GM23338 (cell line): ENCODE measurements at places on chromosomes 13 and 19.

DNA sequence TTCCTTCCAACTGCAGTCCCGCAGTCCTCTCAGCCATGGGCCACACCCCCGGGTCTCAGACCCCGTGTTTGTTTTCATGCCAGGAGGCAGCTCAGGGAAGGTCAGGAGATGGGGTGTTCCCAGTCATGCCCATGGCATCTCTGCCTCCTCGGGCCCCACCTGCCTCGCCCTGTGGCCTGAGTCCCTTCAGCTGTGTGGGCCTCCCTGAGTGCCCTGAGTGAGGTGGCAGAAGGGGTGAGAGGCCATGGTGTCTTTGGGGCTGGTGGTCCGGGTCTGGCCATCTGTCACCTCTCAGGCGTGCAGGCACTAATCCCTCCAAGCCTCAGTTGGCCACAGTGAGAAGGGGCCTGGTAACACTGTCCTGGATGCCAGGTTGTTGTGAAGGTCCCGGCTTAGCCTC lies 10.9 kb upstream of the KDM4B start:
- no peak for DNase-seq

- peak; percentile 89 for DNase-seq
These were observed 7.5 kb downstream of the ARL11 start for GRCh38 chr13:49635599-49636433.

GRCh38 chr19:45356760-45357444 lies 13.5 kb downstream of the ERCC2 start:
- DNase-seq: no peak

DNA sequence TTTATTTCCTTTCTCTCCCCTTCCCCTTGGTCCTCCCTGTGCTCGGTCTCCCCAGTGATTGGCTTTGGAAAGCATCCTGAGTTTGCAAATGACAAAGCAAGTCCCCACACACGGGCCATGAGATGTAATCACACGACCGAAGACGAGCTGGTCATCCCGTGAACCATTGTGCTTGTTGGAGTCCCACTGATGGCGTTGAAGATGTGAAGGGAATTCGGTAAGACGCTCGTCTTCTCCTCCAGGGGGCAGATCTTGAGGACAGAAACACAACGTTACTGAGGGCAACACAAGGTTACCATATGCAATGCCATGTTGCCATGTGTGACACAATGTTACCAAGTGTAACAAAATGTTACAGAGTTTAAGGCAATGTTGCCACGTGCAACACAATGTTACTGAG lies 42.0 kb upstream of the SLC15A1 start:
- DNase-seq: peak; percentile 63

DNA sequence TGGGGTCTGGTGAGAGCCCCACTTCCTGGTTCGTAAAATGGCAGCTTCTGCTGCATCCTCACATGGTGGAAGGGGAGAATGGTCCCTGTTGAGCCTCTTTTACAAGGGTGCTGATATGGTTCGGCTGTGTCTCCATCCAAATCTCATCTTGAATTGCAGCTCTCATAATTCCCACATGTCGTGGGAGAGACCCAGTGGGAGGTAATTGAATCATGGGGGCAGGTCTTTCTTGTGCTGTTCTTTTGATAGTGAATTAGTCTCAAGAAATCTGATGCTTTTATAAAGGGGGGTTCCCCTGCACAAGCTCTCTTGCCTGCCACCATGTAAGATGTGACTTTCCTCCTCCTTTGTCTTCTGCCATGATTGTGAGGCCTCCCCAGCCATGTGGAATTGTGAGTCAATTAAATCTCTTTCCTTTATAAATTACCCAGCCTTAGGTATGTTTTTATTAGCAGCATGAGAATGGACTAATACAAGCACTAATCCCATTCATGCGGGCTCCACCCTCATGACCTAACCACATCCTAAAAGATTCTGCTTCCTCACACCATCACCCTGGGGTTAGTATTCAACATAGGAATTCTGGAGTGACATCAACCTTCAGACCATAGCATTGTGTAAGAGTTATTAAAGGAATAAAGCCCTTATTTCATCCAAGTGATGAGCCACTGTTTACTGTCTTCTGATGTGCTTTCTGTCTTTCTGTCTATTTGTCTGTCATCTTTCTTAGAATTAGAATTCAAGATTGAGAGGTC lies 159.0 kb upstream of the IRS2 start:
- DNase-seq: no peak

DNA sequence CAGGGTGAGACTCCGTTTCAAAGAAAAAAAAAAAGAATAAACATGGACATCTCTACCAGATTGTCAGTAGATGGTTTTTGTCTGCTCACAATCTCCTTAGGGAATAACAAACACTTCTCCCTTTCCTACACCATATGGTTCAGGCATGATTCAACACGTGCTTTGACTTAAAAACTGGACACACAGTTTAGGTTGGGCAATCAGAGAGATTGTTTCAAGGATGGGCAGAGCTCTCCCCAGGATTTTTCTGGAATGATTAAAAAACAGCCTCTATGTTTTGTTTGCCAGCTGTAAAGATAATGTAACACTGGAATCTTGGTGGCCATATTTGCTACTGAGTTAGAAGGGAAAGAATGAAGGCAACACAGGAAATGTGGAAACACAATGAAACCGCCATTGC lies 150.1 kb upstream of the TSC22D1 start:
- no peak for DNase-seq

DNA sequence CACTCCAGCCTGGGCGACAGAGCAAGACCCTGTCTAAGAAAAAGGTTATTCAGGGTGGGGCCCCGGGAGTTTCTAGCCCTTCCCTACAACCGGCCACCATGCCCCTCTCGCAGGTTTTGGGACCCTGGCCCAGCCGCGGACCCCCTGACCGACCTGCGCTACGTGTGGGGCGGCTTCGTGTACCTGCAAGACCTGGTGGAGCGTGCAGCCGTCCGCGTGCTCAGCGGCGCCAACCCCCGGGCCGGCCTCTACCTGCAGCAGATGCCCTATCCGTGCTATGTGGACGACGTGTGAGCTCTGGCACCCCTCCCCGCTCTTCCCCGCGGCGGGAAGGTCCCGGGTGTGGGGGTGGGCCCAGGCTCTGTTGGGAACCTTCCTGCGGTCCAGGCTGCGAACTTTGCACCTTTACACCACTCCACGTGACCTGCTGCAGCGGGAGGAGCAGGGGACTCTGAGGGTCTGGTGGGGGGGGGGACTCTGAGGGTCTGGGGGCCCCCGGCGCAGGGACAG lies 6.3 kb downstream of the ABCA7 start:
- peak; percentile 28 for DNase-seq

GRCh38 chr13:40379196-40379595 lies 287.2 kb downstream of the FOXO1 start:
- no peak for DNase-seq

DNA sequence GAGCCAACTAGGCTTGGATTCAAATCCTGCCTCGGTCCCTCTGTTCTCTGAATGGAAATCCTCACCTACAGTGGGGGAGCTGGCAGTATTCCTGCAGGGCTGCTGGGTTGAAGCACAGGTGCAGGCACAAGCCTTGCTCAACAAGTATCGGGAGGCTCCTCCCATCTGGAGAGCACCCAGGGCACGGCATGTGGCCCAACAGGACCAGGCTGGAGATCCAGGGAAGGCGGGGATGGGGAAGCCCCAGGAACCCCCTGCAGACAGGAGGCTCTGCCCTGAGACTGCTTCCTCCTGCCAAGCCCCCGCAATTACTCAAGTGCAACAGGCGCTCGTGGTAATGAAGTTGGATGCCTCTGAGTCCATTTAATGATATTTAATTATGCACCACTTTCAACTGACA lies 128.0 kb upstream of the VSTM2B start:
- DNase-seq: no peak

GRCh38 chr19:10812902-10813404 lies 23.1 kb downstream of the TMED1 start:
- no peak for DNase-seq

DNA sequence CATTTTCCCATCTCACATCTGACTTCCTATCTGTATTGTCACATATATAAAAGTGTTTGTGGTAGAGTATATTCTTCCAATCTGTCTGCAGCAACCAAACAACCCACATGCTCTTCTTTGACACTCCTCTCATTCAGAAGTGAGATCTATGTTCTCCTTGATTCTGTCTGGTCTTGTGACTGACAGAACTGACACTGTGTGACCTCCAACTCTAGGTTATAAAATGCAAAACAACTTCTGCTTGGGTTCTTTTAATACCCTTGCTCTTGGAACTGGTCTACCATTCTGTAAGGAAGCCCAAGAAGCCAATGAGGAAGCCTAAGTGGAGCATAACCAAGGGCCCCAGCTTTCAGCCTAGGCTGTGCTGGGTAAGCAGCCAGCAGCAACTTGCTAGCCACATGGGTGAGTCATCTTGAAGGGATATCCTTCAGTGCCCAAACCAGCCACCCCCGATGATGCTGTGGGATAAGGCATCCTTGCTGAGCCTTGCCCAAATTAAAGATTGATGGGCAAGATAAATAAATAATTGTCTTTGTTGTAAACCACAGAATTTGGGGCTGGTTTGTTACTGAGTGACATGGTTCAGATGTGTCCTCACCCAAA lies 18.4 kb upstream of the ITM2B start:
- DNase-seq: no peak

DNA sequence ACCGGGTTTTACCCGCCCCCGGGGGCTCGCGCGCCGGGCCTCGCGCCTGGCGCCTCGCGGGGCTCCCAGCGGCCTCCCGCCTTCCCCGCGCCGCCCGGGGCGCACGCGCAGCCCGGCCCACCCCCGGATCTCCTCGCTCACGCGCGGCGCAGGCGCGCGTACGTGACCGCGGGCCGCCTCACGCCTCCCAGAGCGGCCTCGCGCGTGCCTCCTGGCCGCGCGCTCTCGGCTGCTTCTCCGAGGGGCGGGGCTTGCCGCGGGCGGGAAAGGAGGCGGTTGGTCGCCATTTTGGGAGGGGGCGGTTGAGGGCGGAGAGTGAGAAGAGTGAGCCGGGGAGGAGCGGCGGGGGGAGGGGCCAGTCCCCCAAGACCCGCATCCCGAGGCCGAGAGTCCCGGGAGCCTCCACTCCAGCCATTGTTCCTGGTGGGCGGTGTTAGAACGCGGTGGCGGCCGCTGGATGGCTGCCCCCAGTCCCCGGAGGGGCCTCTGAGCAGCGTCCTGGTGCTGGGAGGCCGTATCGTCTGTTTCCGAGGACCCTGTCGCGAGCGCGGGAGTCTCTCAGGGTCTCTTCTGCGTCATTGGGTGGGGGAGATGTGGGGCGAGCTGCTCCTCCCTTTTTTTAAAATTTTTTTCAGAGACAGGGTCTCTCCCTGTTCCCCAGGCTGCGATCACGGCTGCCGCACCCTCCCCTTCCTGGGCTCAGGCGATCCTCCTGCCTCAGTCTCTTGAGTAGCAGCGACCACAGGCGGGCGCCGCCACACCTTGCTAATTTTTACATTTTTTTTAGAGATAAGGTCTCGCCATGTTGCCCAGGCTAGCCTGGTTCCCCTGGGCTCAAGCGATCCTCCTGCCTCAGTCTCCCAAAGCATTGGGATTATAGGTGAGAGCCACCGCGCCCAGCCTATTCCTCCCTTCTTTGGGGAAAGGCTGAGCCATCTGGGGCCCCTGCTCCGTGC lies at the start of gene ZNF541:
ZNF541 (minus strand) TSS at position 78 of the 956 bp plus-strand sequence. CDS start 17,292 bp downstream, outside the sequence.
- DNase-seq: peak; percentile 43

GRCh38 chr19:7869453-7869909 lies 4.7 kb downstream of the PRR36 start:
- DNase-seq: peak; percentile 80

DNA sequence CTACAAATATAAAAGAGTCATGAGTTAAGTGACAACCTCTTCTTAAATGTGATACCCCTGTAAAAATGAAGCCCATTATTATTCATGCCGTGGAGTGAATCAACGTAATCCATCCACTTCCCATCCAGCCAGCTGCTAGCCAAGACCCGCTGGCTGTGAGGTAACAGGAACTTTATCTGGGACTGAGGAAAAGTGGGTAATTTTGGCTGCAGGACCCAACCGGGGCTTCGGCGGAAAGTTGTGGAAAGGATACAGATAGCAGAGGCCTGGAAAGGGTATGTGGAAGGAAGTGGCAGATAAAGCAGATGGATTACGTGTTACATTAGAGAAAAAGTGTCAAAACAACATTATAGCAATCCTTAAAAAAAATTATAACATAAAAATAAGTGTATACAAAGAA lies 48.3 kb downstream of the SLC7A1 start:
- DNase-seq: no peak

DNA sequence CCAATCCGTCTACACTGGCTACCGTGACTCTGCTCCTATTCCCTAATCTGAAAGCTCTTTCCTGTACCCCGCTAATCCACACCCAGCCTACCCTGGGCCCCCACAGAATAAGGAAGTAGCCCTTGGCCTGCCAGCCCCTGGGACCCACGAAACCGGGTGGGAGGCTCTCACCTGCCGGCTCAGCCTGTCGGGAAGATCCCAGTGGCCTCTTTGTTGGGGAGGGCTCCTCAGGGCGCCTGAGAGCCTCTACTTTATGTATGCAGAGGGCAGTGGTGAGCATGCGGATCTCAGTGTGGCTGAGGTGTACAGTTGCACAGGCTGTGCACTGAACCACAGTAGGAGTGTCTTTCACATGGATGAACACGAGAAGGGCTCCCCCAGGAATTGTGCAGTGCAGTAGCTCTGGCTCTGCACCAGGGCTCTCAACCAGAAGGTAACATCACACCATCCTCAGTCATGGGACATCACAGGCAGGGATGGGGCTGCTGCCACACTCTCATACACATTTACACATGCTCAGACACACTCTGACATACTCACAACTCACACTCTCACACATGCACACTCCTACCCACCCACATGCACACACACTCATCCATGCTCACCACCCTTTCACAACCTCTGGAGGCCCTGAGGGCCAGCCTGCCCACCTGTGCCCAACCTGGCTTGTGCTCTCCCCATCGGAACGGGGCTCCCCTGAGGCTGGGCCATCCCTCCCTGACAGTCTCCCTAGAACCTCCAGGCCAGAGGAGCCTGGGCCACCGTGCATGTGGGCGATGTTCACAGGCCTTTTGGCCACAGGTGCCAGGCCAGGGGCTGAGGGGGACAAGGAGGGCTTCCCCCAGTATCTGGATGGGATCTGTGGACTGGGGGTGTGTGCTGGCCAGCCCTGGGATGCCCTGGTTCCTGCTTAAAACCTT lies 135.0 kb downstream of the URI1 start:
- DNase-seq: no peak

DNA sequence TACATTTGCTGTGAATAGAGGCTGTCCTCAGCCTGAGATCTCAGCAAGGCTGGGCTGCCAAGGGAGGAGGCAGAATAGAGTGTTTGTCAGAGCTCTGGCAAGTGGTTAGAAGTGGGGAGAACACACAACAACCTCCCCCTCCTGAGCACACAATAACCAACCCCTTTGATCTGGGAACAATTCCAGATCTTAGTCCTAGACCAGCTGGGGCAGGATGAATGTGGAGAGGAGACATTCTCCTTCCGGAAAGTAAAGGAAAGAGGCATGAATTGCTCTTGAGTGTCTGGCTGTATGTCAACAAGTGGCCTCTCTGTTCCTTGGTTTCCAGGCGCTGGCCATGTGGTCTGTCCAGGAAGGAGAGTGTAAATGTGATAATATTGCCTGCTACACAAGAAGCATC lies 114.9 kb upstream of the TMTC4 start:
- no peak for DNase-seq

DNA sequence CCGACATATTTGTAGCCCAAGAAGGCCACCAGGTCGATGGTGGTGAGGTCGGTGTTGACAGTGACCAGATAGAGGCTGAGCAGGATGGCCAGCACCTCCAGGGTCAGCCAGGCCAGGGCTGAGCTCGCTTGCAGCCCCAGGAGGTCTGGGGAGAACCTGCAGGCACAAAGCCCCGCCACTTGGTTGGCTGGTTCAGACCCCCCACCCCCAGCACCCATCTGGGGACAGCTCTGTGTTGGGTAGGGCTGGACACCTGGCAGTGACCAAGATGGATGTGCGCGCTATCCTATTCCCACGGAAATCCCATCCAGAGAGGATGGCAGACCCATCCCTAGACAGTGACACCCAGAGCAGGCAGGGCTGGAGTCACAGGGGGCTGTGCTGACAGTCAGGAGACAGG lies 3.5 kb downstream of the C19orf33 start:
- DNase-seq: no peak

GRCh38 chr19:47633996-47634395 lies 25.1 kb downstream of the BICRA start:
- no peak for DNase-seq
